ENCODE measurements at places on chromosomes 7 and 10. TPM values are rescaled to one million over a fixed set of nuclear protein-coding genes. Genes with fewer than 3 reads are reported as not detected.

- no peak for DNase-seq
Observed at GRCh38 chr10:50464004-50464409, 159.7 kb downstream of the SGMS1 start.

The POLR1F gene
- total RNA-seq = 28.5 TPM

DNA sequence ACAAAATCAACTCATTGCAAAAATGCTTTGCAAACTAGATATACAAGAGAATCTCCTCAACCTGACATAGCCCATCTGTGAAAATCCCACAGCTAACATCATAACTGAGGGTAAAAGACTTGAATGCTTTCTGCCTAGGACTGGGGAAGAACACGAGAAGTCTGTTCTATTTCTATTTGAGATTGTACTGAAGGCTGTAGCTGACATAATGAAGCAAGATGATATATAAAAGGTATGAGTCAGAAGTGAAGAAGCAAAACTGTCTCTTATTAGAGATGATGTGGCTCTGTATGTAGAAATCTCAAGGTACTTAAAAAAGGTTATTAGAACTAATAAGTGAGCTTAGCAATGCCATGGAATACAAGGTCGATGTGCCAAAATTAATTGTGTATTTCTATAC lies 639.9 kb upstream of the PFKP start:
- no peak for DNase-seq

The CFTR gene
- 0.75 TPM for total RNA-seq

GRCh38 chr7:32163141-32163806 lies 93.1 kb upstream of the PDE1C start:
- peak; percentile 40 for DNase-seq

The AKR1C1 gene
- 107 TPM for total RNA-seq

- DNase-seq = no peak
Observed at GRCh38 chr10:90871279-90871765, 452 bp upstream of the RPP30 start.

The MMD2 gene
- total RNA-seq = not detected

The ANXA7 gene
- total RNA-seq = 115 TPM

The C10orf53 gene
- not detected for total RNA-seq

The TRIM50 gene
- total RNA-seq = 0.28 TPM

GRCh38 chr10:73414230-73414945 lies 530 bp upstream of the ANXA7 start:
- no peak for DNase-seq

The NPY4R gene
- total RNA-seq = not detected

- DNase-seq = no peak
Observed at GRCh38 chr7:115937960-115938359, 92.6 kb downstream of the TFEC start.

The ACBD7 gene
- 0.48 TPM for total RNA-seq

GRCh38 chr10:46311501-46311951 lies 24.7 kb downstream of the ANTXRL start:
- no peak for DNase-seq

The TPK1 gene
- total RNA-seq = 6.5 TPM

The OIT3 gene
- total RNA-seq = not detected

The TLX1 gene
- not detected for total RNA-seq

The ADAM12 gene
- 24.4 TPM for total RNA-seq

- no peak for DNase-seq
Observed at GRCh38 chr7:138388673-138389491, 71.2 kb upstream of the TRIM24 start.

The PRPS1L1 gene
- total RNA-seq = not detected

The ZDHHC4 gene
- 52.3 TPM for total RNA-seq

DNA sequence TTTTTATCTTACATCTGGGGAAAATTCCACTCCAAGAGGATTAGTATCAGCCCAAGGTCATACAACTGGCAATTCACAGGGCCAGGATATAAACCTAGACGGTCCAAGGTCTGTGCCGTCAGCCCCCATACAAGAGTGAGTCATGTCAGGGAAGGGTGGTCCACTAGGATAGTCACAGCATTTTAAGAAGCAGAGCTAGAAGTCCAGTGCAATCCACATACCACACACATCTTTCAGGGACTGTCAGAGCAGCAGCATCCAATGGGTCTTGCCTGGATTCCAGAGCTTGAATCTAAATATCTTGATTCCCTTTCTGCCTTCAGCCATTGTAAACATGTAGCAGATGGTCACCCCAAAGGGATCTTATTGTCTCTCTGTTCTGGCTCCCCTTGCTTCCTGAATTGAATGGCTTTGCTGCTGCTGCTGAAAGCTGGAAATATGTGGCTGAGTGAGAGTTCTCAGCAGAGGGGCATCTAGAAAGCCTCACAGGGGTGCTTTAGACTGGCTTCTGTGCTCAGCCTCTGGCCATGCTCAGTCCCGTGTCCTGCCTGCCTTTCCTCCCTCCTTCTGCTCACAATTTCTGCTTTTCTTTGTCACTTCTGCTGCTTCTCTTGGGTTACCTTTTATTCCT lies 9.9 kb upstream of the OR6V1 start:
- DNase-seq = no peak

DNA sequence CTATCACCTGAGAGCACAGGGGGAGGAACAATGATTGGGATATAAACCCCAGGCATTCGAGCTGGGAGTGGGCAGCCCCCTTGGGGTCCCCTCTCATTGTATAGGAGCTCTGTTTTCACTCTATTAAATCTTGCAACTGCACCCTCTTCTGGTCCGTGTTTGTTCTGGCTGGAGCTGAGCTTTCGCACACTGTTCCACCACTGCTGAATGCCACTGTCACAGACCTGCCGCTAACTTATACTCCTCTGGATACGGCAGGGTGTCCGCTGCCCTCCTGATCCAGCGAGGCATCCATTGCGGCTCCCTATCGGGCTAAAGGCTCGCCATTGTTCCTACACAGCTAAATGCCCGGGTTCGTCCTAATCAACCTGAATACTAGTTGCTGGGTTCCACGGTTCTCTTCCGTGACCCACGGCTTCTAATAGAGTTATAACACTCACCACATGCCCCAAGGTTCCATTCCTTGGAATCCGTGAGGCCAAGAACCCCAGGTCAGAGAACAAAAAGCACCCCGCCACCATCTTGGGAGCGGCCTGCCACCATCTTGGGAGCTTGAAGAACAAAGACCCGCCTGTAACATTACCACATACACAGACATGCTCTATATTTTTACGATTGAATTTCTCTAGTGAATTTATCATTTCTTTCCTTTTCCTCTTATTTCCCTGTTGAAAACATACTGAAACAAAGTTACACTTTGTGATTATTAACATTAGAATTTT lies 9.0 kb downstream of the ZWINT start:
- DNase-seq = no peak

DNA sequence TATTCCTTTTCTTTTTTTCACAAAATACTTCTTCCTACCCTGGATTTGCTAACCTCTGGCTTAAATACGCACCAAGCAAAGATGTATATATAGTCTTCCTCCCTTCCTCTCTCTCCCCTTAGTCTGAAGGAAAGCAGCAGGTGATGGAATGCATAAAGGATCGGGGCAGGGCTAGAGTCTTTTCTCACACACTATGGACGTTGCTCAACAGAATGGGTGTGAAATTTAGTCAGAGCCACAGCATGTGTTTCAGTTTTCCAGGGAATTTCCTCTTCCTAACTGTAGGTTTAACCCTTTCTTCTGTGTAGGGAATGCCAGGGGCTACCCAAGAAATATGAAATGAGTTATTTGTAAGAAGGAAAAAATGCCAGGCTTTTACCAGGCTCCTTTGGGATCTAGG lies 71.4 kb upstream of the NFKB2 start:
- no peak for DNase-seq

DNA sequence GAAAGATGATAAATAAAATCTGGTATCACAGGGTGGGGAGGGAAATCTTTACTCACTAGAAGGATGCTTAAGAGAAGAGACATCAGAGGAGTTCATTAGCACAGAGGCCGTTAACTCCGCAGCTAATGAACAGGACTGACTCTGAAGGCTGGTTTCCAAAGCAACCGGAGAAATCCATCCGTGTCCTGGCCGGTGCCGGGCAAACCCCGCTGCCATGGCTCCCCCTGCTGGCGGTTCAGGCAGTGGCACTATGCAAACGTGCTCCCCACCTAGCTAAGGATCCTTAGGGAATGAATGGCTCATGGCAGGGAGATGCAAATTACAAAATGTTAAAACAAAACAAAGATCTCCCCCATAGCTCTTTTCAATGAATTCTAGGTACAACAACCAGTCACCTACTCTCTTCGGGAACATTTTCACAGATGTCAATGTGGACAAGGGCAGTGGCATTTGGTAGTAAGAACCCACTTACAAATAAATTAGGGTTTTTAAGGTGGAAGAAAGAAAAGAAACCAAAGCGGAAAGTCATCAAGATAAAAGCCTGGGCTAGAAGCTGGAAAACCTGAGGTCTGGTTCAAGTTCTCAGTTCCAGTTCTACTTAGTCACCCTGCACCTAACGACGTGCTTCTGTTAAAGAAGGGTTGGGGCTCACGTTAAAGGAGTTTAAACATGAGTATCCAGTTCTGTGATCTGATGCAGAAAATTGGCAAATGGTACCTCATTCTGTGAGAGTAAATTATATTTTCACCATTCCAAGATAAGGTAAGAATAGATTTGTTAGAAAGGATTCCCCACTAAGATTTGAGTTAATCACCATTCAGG lies 138.2 kb downstream of the SVIL start:
- peak; percentile 55 for DNase-seq

The SLC25A28 gene
- total RNA-seq = 44.5 TPM

The MBL2 gene
- not detected for total RNA-seq

DNA sequence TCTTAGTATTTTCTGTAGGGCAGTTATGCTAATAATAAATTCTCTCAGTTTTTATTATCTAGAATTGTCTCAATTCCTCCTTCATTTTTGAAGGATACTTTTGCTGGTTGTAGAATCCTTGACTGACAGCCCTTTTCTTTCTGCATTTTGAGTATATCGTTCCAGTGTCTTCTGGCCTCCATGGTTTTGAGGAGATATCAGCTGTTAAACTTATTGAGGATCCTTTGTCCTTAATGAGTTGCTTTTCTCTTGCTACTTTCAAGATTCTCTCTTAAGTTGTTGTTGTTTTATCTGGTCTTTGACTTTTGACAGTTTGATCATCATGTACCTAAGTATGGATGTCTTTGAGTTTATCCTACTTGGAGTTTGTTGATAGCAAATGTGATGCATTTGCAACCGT lies 8.9 kb upstream of the GJC3 start:
- no peak for DNase-seq

DNA sequence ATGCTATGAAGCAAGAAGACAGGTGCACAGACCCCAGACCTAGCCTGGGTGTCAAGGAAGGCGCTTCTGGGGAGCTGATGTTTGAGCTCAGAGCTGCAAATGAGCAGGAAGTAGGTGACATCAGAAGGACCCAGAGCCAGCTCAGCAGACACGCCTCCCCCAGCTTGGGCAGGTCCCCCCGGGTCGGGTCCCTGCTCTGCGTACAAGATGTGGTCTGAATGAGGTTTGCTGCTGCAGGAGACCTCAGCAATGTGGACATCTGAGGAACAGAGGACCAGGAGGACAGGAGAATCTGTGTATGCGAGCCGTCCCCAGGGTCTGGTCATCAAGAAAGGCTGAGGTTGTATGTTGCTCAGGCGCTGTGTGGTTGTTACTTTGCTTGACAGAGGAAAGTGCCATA lies 51.8 kb downstream of the TACC2 start:
- no peak for DNase-seq

DNA sequence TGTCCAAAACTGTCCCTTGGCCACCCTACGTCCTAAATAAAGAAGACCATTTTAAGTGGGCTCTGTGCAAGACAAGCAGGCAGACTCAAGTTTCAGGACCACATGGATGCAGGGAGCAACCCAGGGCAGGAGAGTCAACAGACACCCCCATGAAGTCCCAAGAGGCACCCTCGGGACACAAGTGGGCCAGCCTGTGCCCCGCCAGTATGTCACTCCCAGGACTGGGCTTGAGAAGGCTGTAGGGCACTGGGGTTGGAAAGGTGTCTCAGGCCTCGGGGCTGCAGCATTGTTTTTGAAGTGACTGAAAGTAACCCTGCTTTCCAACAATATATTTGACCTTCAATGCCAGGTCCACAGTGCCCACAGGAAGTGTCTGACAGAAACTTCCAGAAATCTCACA lies 157.4 kb downstream of the TNS3 start:
- DNase-seq = peak; percentile 12

DNA sequence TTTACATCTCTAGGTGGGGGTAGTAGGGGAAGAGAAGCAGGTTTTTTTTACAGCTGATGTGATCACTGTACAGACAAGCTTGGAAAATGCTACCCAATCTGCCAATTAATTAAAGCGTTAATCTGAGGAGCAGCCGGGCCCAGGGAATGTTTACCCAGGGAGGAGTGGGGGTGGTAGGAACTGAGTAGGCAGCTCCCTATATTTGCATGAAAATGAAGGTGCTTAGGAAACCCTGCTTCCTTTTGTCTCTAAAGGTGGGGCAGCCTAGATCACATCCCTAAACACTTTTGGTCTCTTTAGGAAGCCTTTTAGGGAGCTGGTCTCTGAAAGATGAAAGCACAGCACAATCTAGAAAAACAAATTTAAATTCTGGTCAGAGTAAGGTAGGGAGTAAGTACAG lies 53.0 kb upstream of the NFKB2 start:
- no peak for DNase-seq

- no peak for DNase-seq
Observed at GRCh38 chr10:97719602-97720001, 6.1 kb downstream of the MARVELD1 start.

The SSC4D gene
- 14.6 TPM for total RNA-seq

GRCh38 chr7:151700586-151701165 lies 176.2 kb downstream of the PRKAG2 start:
- DNase-seq = no peak

The CDHR1 gene
- total RNA-seq = not detected

DNA sequence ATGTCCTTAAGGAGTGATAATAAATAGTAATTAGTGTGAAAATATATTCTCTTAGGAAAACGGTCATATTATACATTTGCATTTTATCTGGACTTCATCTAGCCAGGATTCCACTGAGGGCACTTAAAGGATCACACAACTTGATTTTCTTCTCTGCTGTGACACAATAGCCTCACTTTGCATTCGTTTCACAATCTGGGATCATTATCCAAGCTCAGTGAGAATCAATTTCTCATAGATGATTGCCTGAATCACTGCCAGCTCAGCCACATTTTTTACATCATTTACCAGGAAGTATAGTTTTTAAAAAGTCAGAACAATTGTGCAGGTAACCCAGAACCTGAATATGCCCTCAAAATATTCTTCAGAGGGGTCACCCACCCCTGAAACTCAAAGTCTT lies 68.9 kb downstream of the PTPRZ1 start:
- no peak for DNase-seq

GRCh38 chr10:102450124-102450373 lies 1.3 kb downstream of the C10orf95 start:
- DNase-seq = no peak
